ENCODE measurements at places on chromosomes 7 and 10. TPM values are rescaled to one million over a fixed set of nuclear protein-coding genes. Genes with fewer than 3 reads are reported as not detected.

PLEKHA1 gene
- total RNA-seq: 23.6 TPM

GARS1 gene
- 142 TPM for total RNA-seq

HMX2 gene
- total RNA-seq: not detected

SEC24C gene
- 115 TPM for total RNA-seq

PRPS1L1 gene
- total RNA-seq: not detected

COL26A1 gene
- not detected for total RNA-seq

EGFR gene
- total RNA-seq: 0.97 TPM

NUTM2E gene
- total RNA-seq: not detected

LLCFC1 gene
- total RNA-seq: not detected

MRLN gene
- total RNA-seq: not detected

DNAJC12 gene
- 3.9 TPM for total RNA-seq

HOXA11 gene
- total RNA-seq: 0.31 TPM

PLPP4 gene
- total RNA-seq: 0.16 TPM

MAP3K8 gene
- 2.4 TPM for total RNA-seq

C1GALT1 gene
- 5.2 TPM for total RNA-seq

FMC1 gene
- 9.7 TPM for total RNA-seq

PHYHIPL gene
- total RNA-seq: not detected

LIPM gene
- total RNA-seq: not detected

CXCL12 gene
- 17.4 TPM for total RNA-seq

THNSL1 gene
- total RNA-seq: 1.1 TPM

CDK1 gene
- 33.7 TPM for total RNA-seq

SPDYE17 gene
- not detected for total RNA-seq

SLC37A3 gene
- 29.8 TPM for total RNA-seq

ADRB1 gene
- total RNA-seq: 0.32 TPM

ABCC2 gene
- total RNA-seq: 0.65 TPM

CD36 gene
- 288 TPM for total RNA-seq

ZNF727 gene
- total RNA-seq: not detected

SCART1 gene
- 0.49 TPM for total RNA-seq

HTR5A gene
- not detected for total RNA-seq
